ENCODE measurements at places on chromosomes 13 and 19. TPM values are rescaled to one million over a fixed set of nuclear protein-coding genes. Genes with fewer than 3 reads are reported as not detected.

DNA sequence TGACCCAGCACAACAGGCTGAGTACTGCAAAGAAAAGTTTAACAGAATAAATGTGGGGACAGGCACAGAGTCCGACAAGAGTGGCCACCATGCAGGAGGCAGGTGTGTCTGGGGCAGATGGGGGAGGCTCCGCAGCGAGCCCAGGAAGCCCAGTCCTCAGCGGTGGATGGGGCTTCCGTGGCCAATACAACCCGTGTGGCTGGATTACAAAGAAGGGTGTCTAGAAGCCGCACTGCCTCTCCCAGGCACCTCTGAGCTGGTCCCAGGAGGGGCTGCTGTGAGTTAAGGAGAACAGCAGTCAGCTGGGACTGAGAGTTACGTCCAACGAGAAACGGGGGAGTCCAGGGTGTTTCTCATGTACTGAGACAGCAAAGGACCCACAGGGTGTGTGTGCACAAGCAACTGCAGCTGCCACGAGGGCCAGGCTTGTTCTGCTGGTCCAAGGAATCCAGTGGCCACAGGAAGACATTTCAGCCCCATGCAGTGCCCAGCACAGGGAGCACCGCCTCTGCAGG lies 70.2 kb downstream of the SPACA7 start:
- no peak overlapping the region for H3K4me3 ChIP-seq
- no peaks in the 10 kb centered on the region for H3K27me3 ChIP-seq
- H3K36me3 ChIP-seq, result no peaks in the 10 kb centered on the region
- H3K27ac ChIP-seq, result no peak overlapping the region
- H3K4me1 ChIP-seq, result no peaks in the 10 kb centered on the region

Gene CEACAM19
- 1.2 TPM for total RNA-seq

Gene DLL3
- not detected for total RNA-seq

Gene CDX2
- total RNA-seq, result not detected

DNA sequence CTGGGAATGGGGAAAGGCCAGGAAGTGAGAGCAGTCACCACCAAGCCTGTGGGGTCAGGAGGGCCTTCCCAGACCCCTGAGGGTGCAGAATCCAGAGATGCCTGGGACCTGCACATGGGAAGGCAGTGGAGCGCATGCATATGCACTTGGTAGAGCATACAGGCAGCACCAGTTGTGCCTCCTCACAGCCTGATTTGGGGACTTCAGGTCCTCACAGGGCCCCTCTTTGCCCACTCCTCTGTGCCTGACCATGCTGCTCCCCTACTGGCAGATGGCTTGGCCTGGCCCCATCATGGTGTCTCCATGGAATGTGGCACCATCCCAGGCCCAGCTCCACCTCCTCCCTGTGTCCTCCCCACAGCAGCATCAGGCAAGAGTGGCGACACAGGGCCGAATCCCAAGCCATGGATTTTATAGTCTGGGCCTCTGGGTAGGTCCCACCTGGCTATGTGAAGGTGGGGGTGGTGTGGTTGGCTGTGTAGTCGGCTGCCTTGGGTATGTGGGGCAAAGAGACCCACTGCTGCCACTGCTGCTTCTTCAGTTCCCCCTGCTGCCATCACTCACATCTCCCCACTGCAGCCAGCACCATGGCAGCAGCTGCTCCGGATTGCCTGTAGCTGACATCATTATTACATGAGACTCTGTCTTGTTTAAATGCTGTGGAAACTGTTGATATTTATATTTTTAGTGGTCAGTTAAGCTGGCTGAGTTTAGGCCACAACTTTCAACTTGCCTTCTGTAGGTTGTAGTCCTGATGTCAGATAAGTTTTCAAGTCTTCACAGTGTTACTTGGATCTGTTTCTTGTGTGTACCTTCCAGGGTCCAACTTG lies 247.0 kb downstream of the GPC6 start:
- no peak overlapping the region for H3K4me3 ChIP-seq
- H3K27ac ChIP-seq, result no peak overlapping the region
- H3K27me3 ChIP-seq, result no peaks in the 10 kb centered on the region
- DNase-seq, result no peak
- H3K4me1 ChIP-seq, result no peaks in the 10 kb centered on the region

Gene STRN4
- total RNA-seq, result 109 TPM
